ENCODE measurements at places on chromosomes 2 and 18. TPM values are rescaled to one million over a fixed set of nuclear protein-coding genes. Genes with fewer than 3 reads are reported as not detected.

DNA sequence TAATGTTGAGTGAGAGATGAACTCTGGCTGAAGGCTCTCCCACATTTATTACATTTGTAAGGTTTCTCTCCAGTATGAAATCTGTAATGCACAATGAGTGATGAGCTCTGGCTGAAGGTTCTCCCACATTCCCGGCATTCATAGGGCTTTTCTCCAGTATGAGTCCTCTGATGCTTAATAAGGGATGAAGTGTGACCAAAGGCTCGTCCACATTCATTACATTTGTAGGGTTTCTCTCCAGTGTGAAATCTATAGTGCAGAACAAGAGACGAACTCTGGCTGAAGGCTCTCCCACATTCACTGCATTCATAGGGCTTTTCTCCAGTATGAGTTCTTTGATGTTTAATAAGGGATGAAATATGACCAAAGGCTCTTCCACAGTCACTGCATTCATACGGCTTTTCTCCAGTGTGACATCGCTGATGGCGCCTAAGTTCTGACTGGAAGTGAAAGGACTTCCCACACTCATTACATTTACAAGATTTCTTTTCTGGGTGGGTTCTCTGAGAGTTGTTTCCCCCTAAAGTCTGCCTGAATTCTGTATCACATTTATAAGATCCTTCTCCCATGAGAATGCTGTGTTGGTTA, 10.2 kb downstream of the ZNF514 start:
- DNase-seq, result no peak

DNA sequence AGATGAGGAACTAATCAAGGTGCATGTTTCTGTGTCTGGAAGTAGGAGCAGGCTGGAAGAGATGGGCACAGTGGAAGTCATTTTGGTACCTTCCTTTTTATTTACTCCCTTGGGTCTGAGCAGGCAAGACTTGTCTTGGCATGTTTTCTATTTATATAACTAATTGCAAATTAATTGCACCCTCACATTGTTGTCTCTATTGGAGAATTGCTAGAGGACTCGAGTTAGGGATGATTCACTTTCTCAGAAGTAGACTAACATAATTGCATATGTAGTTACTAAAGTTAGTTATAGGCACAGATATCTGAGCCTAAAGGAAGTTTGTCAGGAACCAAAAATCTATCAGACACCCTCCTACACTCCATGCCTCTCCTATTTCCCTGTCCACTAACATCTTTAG, 92.8 kb upstream of the NRP2 start:
- no peak for DNase-seq

DNA sequence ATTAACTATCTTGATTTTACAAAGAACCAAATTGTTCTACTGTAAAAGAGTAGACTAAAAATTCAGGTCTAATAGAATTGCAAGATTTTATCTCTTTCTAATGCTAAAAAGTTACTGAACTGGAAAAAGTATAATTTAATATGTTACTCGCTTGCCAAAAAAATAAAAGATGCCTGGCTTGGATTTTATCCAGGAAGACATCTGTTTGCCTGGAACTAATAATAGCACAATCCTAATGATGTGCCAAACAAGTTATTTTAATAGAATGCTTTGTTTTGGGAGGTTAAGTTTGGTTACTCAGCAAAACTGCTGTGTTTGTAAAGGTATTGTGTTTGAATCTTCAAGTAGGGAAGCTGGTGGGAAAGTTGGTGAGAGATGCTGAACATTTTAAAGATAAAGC, 19.4 kb upstream of the ZSWIM2 start:
- DNase-seq, result peak; percentile 11

DNA sequence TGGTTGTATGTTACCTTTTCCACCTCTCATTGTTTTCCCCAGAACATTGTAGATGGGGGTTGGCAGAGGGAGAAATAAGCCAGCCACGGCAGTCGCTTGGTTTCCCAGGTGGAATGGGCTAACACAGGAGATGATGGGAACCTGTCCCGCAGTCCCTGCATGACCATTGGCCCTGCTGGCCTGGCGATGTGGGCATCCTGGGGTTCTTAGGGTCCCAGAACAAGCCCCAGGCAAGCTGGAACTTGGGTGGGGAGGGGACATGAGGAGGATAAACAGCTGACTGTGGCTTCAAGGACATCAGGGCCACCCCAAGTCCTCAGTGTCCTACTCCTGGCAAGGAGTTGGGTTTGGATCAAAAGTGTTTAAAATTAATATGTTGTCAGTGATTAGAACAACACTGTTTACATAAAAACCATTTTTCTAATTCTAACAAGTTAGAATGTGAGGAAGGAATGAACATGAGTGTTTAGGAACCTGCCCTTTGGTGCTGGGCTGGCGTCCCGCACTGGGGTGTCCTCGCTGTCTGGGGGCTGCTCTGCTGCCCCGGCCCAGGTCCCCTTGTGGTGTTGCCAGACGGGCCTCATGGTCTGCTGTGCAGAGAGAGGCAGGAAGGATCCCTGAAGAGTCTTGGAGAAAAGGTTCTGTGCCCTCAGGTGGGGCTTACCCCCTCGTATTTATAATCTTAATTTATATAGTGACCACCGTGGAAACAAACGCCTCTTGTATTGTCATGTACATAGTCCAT, 95.1 kb downstream of the USP40 start:
- DNase-seq, result no peak

GRCh38 chr2:71457123-71457915, 4.0 kb downstream of the DYSF start:
- no peak for DNase-seq

- DNase-seq, result no peak
These were observed 1.5 kb upstream of the TNFRSF11A start for GRCh38 chr18:62323483-62324180.

- DNase-seq, result no peak
These were observed 81.2 kb downstream of the TMEM18 start for GRCh38 chr2:595831-596592.

DNA sequence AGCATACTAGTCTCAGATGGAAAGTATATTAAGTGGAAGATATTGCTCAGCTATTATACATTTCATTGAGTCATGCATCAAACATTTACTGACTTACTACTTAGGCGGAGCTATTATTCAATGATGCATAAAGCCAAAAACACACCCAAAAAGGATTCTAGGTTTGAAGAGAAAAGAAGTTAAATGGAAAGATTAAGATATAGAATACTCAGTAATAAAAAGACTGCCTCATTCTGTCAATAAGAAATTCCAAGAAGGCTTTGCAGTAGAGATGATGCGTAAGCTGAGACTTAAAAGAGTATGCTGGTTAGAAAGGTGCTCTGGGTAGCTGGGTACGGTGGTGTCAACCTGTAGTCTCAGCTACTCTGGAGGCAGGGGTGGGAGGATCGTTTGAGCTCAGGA, 27.6 kb downstream of the STK17B start:
- DNase-seq, result no peak

GRCh38 chr2:71629273-71629672, 175.9 kb downstream of the DYSF start:
- no peak for DNase-seq

DNA sequence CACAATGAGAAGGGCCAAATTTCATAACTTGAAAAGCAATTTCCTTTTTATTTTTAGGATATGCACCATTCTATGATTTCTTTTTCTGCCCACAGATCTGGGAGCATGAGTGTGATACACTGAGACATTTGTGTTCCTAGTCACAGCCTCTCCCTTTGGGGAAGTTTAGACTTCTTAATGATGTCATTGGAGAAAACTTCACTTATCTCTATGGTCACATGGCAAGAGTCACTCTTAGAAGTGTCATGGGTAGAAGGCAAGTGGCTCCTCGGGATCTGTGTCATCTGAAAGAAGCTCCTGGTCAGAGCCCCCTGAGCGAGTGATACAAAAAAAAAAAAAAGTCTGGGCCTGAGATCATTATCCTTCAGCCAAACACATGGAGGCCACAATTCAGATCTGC, 62.5 kb upstream of the LGALSL start:
- DNase-seq, result no peak

DNA sequence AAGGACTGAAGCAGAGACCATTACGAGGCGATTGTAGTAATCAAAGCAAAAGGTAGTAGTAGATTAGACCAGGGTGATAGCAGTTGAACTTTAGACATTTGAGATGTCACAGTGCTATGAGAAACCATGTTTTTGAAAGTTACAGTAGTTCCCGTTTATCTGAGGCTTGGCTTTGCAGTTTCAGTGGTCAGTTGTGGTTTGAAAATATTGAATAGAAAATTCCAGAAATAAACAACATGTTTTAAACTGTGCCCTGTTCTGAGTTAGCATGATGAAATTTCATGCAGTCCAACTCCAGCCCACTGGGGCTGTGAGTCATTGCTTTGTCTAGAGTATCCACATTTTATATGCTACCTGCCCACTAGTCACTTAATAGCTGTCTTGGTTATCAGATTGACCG, 47.5 kb downstream of the ZNF638 start:
- no peak for DNase-seq

DNA sequence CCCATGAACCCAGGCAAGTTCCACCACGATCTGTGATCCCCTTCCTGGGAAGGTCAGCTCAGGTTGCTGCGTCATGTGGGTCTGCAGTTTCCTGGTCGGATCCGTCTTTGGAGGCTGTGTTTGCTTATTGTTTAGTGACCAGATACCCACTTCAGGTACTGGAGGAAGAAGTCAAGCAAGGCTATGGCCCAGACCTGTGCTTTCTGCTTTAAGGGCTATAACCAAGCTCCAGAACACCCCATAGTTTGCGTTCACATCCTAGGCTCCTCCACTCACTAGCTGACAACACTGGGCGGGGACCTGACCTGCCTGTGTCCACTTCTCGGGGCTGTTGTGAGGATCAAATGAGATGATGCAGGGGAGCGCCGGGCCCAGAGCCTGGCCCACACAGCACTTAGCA, 44.0 kb downstream of the MAL start:
- no peak for DNase-seq

- peak; percentile 60 for DNase-seq
These were observed 97.2 kb downstream of the AGPS start for GRCh38 chr2:177489719-177490301.

The MYCN gene
- 39.6 TPM for polyA plus RNA-seq

The LRRC30 gene
- not detected for polyA plus RNA-seq

The ABCB11 gene
- polyA plus RNA-seq, result not detected

The ACMSD gene
- 37.0 TPM for polyA plus RNA-seq

The DUSP2 gene
- polyA plus RNA-seq, result 3.1 TPM

The HOXD4 gene
- polyA plus RNA-seq, result 68.0 TPM

The FBXO41 gene
- polyA plus RNA-seq, result 2.1 TPM

The PLEKHH2 gene
- polyA plus RNA-seq, result 66.9 TPM

The IL36RN gene
- polyA plus RNA-seq, result not detected
